ENCODE measurements at places on chromosomes 7 and 10. TPM values are rescaled to one million over a fixed set of nuclear protein-coding genes. Genes with fewer than 3 reads are reported as not detected.

- peaks cover 15% of the 10 kb centered on the region for H3K27me3 ChIP-seq
- H3K4me1 ChIP-seq, result peaks cover 9% of the 10 kb centered on the region
- H3K36me3 ChIP-seq, result no peaks in the 10 kb centered on the region
- H3K4me3 ChIP-seq, result no peak overlapping the region
- H3K27ac ChIP-seq, result no peak overlapping the region
- DNase-seq, result peak; percentile 87
Observed at GRCh38 chr7:151012911-151013347, 11.4 kb downstream of the ATG9B start.

DNA sequence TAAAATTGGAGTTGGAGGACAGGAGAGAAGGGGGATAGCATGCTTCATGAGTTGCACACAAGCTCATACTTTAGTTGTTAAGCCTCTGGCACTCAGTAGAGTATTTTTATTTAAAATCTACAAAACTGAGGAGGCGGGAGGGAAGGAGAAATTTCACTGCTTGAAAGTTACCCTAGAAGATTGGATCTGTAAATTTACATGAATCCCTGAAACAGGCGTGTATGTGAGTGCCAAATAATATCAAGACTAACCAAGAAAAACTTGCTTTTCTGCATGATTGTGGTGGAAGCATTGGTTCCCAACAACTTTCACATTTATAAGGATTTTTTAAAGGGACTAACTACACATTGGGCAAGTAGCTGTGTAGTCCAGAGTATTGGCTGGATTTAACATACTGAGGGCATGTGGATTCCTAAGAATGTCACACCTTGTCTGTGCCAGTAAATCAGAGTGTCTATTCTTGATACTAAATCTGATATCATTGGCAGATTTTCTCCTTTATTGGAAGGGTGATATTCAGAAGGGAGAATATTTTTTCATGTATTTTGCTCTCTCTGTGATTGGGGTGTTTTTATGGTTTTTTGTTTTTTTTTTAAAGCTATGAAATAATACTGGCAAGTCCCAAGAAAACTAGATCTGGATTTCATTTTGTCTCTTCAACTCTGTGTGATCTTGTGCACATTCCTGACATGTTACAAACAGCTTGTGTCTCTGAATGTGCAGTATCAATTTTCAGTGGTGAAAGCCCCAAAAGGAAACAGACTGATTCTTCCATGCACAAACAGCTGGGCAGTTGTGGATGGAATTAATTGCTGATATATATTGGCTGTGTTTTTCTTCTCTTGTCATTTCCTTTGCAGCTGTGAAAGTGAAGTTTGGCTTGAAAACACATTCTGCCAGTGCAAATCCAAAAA lies 67.2 kb downstream of the ADD3 start:
- H3K27me3 ChIP-seq, result no peaks in the 10 kb centered on the region
- no peaks in the 10 kb centered on the region for H3K36me3 ChIP-seq
- peaks cover 34% of the 10 kb centered on the region for H3K4me1 ChIP-seq
- H3K4me3 ChIP-seq, result no peak overlapping the region
- no peak for DNase-seq
- peak overlapping the region; percentile 14 for H3K27ac ChIP-seq

Gene TDRD1
- not detected for total RNA-seq

GRCh38 chr10:75111907-75112679 lies 637 bp downstream of the SAMD8 start:
- no peaks in the 10 kb centered on the region for H3K36me3 ChIP-seq
- peak overlapping the region; percentile 96 for H3K4me3 ChIP-seq
- no peaks in the 10 kb centered on the region for H3K27me3 ChIP-seq
- peak overlapping the region; percentile 93 for H3K27ac ChIP-seq
- DNase-seq, result peak; percentile 82

DNA sequence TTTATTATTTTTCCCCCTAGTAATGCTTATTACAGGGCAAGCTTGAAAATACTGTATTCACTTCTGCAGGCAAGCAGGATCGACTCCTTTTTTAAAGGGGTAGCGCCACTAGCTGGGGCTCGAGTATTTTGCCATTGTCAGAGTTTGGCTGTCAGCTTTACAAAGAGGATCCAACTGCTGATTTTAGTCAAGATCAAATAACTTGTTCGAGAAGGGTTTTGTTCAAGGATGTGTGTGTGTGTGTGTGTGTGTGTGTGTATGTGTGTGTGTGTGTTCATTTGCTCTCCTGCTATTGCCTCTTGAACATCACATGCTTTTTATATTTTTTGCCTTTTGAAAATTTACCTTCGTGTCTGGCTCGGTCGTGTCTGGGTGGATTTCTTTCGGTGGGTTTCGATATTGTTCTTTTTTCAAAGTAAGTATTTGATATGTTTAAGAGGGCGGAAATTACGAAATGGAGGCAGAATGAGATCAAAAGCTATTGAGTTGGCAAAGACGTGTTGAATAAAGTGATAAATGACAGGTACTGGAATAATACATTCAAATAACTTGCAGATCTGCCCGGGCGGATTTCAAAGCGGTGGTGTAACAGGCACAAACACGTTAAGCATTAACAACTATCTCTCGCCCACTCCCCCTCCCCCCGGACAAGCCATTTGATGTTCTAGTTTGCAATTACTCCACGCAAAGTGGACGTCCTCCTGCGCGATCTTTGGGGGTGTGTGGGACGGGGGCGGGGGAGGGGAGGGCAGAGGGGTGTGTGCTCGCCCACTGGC lies 1.1 kb downstream of the ARID5B start:
- H3K27ac ChIP-seq, result no peak overlapping the region
- no peaks in the 10 kb centered on the region for H3K36me3 ChIP-seq
- peaks cover 31% of the 10 kb centered on the region for H3K27me3 ChIP-seq
- peak overlapping the region; percentile 91 for H3K4me3 ChIP-seq
- peaks cover 5% of the 10 kb centered on the region for H3K4me1 ChIP-seq
- peak; percentile 60 for DNase-seq

GRCh38 chr10:15335508-15335907 lies 35.6 kb downstream of the FAM171A1 start:
- no peaks in the 10 kb centered on the region for H3K27me3 ChIP-seq
- no peak overlapping the region for H3K27ac ChIP-seq
- peaks cover 5% of the 10 kb centered on the region for H3K36me3 ChIP-seq
- H3K4me3 ChIP-seq, result no peak overlapping the region
- DNase-seq, result no peak

Gene AASS
- total RNA-seq, result 36.7 TPM

DNA sequence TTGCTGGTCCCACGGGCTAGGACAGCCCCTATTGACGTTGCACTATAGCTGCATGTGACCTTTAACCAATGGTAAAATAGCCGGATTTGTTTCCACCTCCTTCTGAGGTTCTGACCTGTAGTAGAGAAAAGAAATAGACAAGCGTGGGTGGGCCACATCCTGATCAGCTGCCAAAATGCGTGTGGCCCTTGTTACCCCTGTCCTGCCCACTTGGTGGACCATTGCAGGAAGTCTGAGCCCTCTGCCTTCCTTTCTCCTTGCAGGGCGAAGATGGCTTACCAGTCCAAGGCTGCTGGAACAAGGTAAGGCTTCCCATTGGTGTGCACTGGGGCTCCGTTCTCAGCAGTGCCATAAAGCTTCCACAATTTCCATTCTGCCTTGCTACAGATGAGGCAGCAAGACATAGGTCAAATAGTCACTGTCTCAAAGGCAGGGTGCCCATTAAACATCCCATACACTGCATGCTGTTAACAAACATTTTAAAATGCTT lies 95.9 kb upstream of the MACROH2A2 start:
- H3K27ac ChIP-seq, result no peak overlapping the region
- H3K4me1 ChIP-seq, result peaks cover 6% of the 10 kb centered on the region
- H3K36me3 ChIP-seq, result no peaks in the 10 kb centered on the region
- H3K4me3 ChIP-seq, result no peak overlapping the region

- no peaks in the 10 kb centered on the region for H3K36me3 ChIP-seq
- no peaks in the 10 kb centered on the region for H3K27me3 ChIP-seq
- no peak overlapping the region for H3K27ac ChIP-seq
- peak; percentile 24 for DNase-seq
Observed at GRCh38 chr10:78630944-78631838, 437.6 kb upstream of the ZMIZ1 start.

DNA sequence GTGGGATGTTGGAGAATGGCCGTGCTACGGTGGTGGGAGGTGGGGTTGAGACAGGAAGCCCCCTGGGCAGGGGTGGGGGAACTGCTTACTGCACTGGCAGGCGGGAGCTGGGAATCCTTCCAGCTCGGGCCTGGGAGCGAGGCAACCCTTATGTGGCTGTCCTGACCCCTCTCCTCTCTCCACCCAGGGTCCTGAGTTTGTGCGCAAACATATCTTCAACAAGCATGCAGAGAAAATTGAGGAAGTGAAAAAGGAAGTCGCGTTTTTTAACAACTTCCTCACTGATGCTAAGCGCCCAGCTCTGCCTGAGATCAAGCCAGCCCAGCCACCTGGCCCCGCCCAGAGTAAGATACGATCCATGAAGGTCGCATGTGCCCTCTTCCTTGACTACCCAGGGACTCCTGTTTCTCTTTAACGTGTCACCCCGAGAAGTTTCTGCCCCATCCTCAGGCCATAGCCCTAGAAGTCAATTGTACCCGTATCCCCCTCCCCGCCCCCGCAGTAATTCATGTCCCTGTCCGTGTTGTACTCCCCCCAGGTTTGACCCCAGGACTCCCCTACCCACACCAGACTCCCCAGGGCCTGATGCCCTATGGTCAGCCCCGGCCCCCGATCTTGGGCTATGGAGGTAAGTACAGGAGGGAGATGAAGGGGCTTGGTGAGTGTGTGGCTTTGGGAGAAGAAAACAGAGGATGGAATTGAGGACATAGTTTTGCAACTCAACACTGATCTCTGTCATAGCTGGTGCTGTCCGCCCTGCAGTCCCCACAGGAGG lies 1.8 kb downstream of the UFSP1 start:
- H3K27ac ChIP-seq, result no peak overlapping the region
- no peaks in the 10 kb centered on the region for H3K27me3 ChIP-seq
- H3K36me3 ChIP-seq, result peaks cover 62% of the 10 kb centered on the region

Gene SSBP1
- total RNA-seq, result 183 TPM

Gene IFIT5
- 5.4 TPM for total RNA-seq

Gene AIFM2
- total RNA-seq, result 7.9 TPM

Gene VAX1
- total RNA-seq, result 4.0 TPM

Gene CTTNBP2
- 4.4 TPM for total RNA-seq

Gene FAM24A
- total RNA-seq, result not detected

DNA sequence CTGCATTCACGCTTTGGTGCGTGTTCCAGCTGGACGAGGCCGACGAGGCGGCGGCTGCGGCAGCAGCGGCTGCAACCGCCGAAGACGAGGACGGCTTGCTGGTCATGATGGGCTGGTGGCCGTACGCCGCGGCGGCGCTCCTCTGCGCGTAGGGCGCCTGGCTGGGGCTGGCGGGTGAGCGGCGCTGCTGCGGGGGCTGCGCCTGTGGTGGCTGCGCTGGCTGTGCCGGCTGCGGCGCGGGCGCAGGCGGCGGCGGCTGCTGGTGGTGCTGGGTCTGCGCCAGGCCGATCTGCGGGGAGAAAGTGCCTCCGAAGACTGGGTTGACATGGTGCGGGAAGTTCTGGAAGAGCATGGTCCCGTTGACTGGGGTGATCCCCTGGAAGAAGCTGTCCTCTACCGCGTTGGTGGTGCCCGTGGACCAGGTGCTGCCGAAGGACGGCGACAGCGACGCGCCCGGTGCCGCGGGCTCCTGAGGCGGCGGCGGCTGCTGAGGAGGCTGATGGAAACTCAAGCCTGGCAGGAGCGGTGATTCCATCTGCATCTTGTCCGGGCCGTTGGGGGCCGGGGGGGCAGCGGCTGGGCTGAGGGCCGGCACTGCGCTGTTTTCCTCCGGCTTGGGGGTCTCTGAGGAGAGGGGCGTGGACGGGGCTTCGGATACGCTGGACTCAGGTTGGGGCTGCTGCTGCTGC lies 51.1 kb downstream of the CPEB3 start:
- peak overlapping the region; percentile 89 for H3K4me3 ChIP-seq
- peak; percentile 81 for DNase-seq
- no peak overlapping the region for H3K27ac ChIP-seq
- peaks cover 5% of the 10 kb centered on the region for H3K4me1 ChIP-seq
- H3K36me3 ChIP-seq, result no peaks in the 10 kb centered on the region

- DNase-seq, result peak; percentile 13
- H3K36me3 ChIP-seq, result no peaks in the 10 kb centered on the region
- no peak overlapping the region for H3K4me3 ChIP-seq
- H3K4me1 ChIP-seq, result no peaks in the 10 kb centered on the region
Observed at GRCh38 chr7:156153590-156153989, 341.3 kb upstream of the SHH start.

- H3K27me3 ChIP-seq, result no peaks in the 10 kb centered on the region
- no peaks in the 10 kb centered on the region for H3K36me3 ChIP-seq
- no peak overlapping the region for H3K4me3 ChIP-seq
- H3K27ac ChIP-seq, result no peak overlapping the region
Observed at GRCh38 chr10:18306031-18306430, 165.8 kb downstream of the CACNB2 start.

GRCh38 chr7:28067171-28067570 lies 113.4 kb downstream of the JAZF1 start:
- H3K27ac ChIP-seq, result no peak overlapping the region
- H3K4me3 ChIP-seq, result no peak overlapping the region
- H3K36me3 ChIP-seq, result no peaks in the 10 kb centered on the region
- no peak for DNase-seq
- H3K4me1 ChIP-seq, result no peaks in the 10 kb centered on the region
- no peaks in the 10 kb centered on the region for H3K27me3 ChIP-seq

Gene ZP3
- total RNA-seq, result 3.5 TPM

Gene DPP6
- total RNA-seq, result 3.0 TPM

Gene HGF
- 0.20 TPM for total RNA-seq

Gene NT5C2
- 122 TPM for total RNA-seq

DNA sequence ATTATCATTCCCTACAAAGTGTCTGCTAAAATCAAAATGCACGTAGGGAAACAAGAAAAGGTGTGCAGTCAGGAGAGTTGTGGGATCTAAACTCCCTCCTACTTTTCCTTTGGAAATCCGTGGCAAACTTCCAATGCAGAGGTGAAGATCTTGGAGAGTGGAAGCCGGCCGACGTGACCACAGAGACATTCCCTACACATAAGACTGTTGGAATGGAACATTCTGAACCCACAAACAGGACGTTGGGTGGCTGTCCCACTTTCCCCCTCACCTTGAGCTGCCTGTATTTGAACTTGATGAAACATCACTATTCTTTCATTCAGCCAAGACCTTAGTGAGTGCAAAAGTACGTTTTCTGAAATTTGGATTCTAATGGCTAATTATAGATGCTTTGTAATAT lies 65.9 kb downstream of the PRKCQ start:
- H3K27ac ChIP-seq, result no peak overlapping the region
- no peak overlapping the region for H3K4me3 ChIP-seq
- H3K4me1 ChIP-seq, result peaks cover 7% of the 10 kb centered on the region
- H3K36me3 ChIP-seq, result peaks cover 62% of the 10 kb centered on the region
